Endothelial cell of umbilical vein (primary cell): ENCODE measurements at places on chromosomes 4 and X.

GRCh38 chr4:112266823-112267222 is 18.9 kb downstream of the TIFA start:
- DNase-seq: peak; percentile 50

- peak; percentile 61 for DNase-seq
These were observed 10.5 kb upstream of the MGST2 start for GRCh38 chr4:139655116-139655515.

DNA sequence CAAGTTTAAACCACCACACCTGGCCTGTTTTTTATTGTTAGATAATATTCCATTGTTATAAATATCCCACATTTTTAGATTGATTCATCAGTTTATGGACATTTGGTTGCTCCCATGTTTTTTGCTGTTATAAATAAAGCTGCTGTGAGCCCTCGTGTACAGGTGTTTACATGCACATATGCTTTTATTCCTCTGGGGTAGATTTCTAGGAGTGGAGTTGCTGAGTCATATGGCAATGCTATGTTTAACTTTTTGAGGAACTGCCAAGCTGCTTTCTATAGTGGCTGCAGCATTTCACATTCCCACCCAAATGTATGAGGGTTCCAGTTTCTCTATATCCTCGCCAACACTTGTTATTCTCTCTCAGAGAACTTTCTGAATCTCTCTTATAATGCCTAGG is 90.5 kb downstream of the TBL1X start:
- DNase-seq: no peak

DNA sequence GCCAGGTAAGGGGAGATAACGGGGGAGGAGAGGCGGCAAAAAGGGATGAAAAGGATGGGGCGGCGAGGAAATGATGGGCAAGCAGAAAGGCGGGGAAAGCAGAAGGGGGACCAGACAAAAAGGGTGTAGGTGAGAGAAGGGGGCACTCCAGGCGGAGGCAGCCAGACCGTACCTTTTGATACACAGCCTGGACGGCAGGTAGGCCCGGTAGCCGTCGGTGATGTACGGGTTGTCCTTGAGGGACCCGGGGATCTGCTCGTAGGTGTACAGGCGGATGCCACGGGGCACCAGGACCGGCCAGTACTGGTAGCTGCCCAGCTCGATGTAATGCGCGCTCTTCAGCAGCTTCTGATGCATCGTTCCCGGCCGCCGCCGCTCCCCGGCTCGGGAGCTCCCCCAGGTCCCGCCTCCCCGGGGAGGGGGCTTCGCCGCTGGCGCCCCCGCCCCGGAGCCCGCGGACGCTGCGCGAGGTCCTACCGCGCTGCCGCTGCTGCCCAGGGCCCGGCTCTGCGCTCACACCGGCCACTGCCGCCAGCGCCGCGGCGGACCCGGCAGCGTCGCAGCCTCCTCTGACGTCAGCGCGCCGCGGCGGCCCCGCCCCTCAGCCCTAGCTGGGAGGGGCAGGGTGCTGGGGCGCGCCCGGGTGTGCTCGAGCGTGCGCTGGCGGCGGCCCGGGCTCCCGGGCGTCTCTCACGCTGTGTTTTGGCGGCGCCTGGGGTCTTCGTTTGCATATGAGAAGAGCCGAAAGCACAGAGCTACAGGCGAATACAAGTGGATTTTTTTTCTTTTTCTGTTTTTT is at the start of gene PAQR3:
Gene PAQR3 (minus strand): TSS at position 571 of the 799 bp plus-strand sequence. CDS start 214 bp downstream, at position 357.
- DNase-seq: peak; percentile 82

GRCh38 chrX:37871626-37872302 is 24.4 kb upstream of the DYNLT3 start:
- peak; percentile 46 for DNase-seq

GRCh38 chr4:145216535-145216934 is 36.1 kb upstream of the OTUD4 start:
- peak; percentile 64 for DNase-seq

GRCh38 chr4:120144634-120145033 is 78.0 kb upstream of the MAD2L1 start:
- no peak for DNase-seq

- DNase-seq: no peak
These were observed 26.5 kb upstream of the GEMIN8 start for GRCh38 chrX:14056206-14056605.

GRCh38 chrX:120015145-120016067 is 62.1 kb downstream of the RHOXF2B start:
- no peak for DNase-seq

DNA sequence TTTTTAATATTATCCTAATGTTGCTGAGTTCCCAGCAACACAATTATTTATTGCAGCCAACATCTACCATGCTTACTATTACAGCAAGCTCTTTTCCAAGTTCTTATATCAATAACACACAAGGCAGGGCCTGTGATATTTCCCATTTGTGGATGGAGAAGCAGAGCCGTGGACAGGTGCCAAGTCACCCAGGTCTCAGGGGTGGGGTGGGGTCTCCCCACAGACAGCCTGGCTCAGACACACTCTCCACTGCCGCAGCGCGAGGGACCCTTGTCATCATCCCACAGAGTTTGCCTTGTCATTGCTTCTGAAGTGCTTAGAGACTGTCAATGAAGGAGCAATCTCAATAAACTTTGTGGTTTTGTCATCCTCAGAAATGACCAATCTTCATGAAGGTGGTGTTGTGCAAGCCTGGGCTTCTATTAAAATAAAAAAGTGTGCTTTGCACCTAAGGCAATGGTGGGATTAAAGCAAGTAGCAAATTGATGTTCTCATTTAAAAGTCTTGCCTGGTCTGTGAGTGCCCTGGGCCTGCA is 76.1 kb downstream of the SORBS2 start:
- no peak for DNase-seq

GRCh38 chrX:2263203-2263602 is 237.6 kb downstream of the DHRSX start:
- DNase-seq: no peak

GRCh38 chrX:42934020-42934726 is 156.2 kb upstream of the PPP1R2C start:
- DNase-seq: peak; percentile 13

DNA sequence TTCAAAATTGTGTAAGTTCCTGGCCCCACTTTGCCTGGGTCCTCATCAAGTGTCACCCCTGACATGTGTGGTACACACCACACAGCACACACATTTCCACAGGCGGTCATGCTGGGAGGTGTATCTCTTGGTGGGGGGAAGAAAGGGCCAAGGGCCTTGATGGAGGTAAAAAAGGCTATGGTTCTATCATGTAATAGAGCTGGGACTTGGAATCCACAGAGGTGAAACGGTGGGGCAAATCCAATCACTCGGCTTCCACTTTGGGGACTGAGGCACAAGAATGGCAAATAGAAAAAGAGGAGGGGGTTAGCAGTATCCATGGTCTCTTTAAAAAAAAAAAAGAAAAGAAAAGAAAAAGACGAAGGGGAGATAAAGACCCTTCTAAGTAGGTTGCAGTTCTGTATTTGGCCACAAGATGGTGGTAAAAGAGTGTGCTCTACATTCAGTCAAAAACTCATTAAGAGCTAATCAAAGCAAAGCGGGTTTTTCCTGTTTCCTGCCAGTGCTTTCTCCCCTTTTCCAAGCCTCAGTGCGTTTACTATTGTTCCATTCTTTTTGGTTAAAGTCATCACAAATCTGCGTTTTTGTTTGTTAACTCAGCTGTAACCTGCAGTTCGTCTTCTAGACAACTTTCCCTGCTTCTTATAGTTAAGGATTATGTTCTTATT is 37.0 kb upstream of the ATP6AP2 start:
- DNase-seq: peak; percentile 90

- DNase-seq: no peak
These were observed 92.9 kb upstream of the TLL1 start for GRCh38 chr4:165779950-165780670.

DNA sequence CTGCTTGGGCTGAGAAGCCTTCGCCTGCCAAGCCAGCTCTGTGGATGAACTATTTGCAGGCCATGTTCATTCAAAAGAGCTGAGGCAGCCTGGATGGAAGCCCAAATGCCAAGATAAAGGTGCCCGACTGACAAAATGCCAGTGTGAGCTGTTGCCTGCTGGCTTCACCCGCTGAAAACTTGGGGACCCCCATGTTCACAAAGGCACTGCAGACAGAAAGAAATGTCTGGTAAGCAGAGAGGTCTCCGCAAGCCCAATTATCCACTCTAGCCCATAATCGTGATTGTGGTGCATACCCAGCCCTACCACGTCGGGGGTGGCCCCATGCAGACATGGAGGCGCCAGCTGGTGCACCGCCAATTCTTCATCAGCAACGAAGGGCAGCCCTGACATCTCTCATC is 13.0 kb upstream of the SMIM20 start:
- DNase-seq: no peak

GRCh38 chrX:105636667-105637066 is 185.7 kb upstream of the NRK start:
- no peak for DNase-seq

DNA sequence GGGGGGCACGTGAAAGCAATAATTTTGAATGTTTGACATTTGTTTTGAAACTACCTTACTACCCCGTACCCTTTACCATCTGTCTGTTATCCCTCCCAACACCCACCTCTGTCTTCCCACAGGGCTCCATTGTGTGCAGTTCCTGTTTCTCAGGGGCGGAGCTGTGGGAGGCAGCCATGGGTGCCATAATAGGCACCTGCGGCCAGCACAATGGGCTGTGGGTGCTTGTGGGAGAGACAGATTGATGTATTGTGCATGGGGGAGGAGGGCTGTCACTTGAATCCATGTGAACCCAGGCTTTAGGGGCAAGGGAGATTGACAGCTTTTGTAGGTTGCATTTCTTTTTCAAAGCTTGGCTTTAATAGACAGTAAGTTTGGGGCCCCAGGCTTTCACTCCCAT is 122.6 kb upstream of the CXorf66 start:
- no peak for DNase-seq

DNA sequence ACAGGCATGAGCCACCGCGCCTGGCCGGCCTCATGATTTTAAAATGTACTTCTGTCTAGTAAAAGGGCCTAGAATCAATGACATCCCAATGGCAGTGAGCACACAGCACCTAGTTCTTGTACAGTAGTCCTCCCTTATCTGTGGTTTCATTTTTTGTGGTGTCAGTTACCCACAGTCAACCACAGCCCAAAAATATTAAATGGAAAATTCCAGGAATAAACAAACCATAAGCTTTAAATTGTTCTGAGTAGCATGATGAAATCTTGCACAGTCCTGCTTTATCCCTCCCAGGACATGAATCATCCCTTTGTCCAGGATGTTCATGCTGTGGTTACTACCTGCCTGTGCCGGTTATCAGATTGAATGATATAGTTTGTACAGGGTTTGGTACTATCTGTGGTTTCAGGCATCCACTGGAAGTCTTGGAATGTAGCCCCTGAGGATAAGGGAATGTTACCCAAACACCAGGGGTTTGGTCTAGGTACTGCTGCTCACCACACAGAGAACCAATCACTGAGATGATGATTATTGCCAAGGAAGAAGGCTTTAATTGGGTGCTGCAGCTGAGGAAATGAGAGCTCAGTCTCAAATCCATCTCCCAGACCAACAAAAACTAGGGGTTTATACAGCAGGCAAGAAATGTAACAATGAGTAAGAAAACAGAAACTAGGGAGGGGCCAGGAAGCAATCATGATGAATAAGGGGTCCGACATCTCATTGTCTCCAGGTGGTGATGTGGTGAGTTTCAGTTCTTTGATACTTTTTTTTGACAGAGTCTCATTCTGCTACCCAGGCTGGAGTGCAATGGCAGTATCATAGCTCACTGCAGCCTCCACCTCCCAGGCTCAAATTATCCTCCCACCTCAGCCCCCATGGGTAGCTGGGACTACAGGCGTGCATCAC is 16.2 kb upstream of the FHL1 start:
- peak; percentile 7 for DNase-seq

DNA sequence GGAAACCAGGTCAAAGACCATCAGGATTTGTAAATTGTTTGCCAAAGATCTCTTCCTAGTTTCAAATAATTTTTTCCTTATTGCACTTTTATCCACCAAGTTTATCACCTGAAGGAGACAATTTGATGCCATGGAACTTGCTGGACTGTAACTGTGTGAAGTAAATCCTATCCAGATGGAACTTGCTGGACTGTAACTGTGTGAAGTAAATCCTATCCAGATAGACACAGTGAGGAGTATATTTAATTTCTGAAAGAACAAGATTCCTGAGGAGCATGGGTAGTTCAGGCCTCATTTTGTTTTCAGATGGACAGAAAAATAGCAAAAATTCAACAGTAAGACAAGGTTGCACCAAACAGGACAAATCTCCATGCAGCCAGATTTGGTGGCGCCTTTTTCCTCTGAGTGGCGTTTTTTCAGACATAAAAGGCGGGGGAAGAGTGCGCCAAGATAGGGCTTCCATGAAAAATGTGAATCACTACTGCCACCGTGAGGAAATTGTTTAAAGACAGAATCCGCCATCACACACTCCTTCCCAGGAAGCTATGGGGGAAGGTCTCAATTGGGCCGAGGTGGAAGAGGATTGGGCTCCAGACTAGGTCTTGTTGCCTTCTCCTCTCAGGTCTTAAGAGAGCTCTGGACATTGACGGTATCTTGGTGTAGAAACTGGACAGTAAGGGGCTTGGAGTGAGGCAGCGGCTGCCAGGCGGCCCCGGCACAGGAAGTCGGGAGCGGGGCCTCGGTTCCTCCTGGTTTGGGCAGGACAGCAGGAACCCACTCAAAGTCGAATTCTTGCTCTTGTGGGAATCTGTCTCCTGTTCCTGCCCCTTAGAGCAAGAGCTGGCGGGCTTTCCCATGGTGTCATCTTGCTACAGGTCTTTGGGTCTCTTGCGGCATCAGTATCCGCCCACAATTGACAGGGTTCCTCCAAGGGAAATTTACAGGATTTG is 234.7 kb downstream of the OR13H1 start:
- no peak for DNase-seq

- DNase-seq: peak; percentile 26
These were observed 1.5 kb downstream of the FHDC1 start for GRCh38 chr4:152937336-152938236.

GRCh38 chr4:161799710-161800109 is 364.1 kb downstream of the FSTL5 start:
- no peak for DNase-seq

GRCh38 chr4:6663596-6664393 is 23.3 kb downstream of the MRFAP1 start:
- no peak for DNase-seq

DNA sequence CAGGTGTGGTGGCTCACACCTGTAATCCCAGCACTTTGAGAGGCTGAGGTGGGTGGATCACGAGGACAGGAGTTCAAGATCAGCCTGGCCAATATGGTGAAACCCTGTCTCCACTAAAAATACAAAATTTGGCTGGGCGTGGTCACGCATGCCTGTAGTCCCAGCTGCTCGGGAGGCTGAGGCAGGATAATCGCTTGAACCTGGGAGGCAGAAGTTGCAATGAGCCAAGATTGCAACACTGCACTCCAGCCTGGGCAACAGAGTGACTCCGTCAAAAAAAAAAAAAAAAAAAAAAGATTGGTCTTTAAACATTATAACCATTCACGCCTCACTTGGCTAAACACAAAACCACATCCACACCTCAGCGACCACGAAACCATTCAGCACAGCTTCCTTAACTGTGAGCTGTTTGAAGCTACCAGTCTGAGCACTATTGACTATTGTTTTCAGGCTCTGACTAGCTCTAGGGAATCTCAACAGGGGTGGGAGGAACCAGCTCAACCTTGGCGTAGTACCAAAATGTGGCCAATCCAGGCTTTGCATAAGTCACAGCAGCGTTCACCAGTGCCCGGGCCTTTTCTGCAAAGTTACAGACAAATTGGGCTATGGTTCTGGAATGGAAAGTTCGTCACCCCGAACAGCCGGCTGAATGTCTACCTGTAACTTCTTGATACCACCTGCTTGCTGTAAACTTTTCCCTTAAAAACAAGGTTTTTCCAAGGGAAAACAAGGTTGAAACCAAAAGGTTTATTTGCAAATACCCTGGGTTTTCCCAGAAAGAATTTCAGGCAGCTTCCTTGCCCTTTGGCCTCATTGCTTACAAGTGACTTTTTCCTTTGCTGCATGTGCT is 73.6 kb upstream of the DHX15 start:
- no peak for DNase-seq
